ENCODE measurements at places on chromosomes 4 and X.

GRCh38 chrX:118630848-118631247, 96.6 kb upstream of the IL13RA1 start:
- DNase-seq = no peak

DNA sequence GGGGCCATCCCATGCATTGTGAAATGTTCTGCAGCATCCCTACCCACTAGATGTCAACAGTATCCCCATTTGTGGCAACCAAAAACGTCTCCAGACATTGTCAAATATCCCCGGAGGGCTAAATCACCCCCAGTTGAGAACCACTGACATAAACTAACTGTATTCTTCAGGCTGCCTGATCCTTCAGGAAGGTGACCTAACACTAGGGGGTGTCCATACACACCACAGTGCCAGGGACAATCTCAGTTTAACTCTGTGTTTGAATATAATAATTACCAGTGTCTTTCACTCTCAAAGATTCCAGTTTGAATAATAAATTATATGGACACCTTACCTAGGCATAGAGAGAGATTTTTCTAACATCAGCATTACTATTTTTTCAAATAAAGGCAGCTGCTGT, 6.4 kb downstream of the ACE2 start:
- no peak for DNase-seq

GRCh38 chr4:165502916-165503907, 124.4 kb downstream of the CPE start:
- no peak for DNase-seq

- DNase-seq = no peak
Measured at GRCh38 chr4:125714845-125715244, 400.1 kb downstream of the FAT4 start.

- DNase-seq = no peak
Measured at GRCh38 chrX:43898406-43899035, 16.3 kb upstream of the MAOB start.

DNA sequence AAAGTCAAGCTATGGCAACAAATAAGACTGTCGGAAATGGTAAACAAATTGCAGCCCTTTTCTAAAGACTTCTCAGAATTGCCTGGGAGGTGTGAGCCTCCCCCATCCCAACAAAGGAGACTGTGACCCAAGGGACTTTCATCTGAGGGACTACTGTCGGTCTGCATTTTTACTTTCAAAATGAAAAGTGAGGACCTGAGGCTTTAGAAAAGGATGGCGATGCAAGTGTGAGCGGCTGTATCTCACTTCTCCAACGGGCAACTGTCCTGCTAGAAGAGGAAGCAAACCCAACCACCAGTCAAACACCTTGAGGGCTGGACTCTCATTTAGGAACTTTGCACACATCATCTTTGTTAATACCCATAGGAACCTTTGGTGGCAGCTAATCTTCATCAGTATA, 62.6 kb upstream of the CLNK start:
- no peak for DNase-seq

DNA sequence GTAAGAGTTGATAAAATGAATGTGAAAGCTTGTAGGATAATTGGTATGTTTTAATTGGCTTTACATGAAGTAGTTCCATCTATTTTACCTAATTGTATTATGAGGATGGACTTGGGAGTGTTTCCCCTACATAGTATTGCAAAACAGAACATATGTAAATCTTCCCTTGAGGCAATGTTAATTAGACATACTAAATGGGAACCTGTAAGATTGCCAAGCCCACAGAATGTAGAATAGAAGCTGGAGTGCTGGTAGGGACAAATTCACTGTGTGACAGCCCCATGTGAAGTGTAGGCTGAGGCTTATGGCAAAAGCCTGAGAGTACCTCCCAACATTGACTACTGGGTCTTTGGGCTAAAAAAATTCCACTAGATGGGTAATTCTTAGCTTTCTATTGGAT, 615.0 kb upstream of the AMOT start:
- DNase-seq = no peak

DNA sequence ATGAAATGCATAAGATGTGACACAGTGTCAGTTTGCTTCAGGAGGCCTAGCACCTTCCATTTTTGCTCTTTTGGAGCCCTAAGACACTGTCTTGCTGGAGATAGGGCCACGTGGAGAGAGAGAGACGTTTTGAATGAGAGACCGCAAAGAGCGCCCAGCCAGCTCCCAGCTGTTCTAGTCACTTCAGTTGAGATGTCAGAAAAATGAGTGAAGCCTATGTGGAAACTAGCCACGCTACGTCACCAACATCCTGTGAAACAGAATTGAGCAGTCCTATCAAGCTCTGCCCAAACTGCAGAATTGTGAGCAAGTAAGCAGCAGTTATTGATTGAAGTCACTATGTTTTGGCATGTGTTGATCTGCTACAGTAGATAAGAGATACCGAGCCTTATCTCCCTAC, 13.1 kb downstream of the GPR82 start:
- no peak for DNase-seq

- DNase-seq = no peak
Measured at GRCh38 chrX:141609111-141609510, 19.6 kb downstream of the SPANXA2 start.

DNA sequence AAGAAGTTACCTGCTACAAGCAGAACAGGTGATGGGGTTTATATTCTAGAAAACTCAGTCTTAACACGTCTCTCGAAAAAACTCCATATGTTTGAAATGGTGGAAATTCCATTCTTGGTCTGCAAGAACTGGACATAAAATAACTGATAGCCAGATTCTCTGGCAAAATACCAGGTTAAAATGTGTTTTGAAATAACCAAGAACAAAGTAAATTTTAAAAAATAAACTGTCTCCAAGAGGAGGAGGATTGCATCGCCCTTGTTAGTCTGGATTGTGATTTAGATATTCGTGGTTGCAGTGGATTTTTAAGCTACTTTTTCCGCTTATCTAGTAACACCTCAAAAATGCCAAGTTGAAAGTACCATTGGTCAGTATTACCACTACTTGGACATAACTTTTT, 40.8 kb downstream of the CENPU start:
- DNase-seq = no peak

- DNase-seq = no peak
Measured at GRCh38 chr4:10106421-10107039, 10.1 kb downstream of the WDR1 start.

GRCh38 chr4:183906739-183907651, 1.9 kb downstream of the STOX2 start:
- no peak for DNase-seq

- no peak for DNase-seq
Measured at GRCh38 chrX:137823257-137823656, 257.3 kb downstream of the ZIC3 start.

- no peak for DNase-seq
Measured at GRCh38 chr4:130197946-130198345, 1102.0 kb downstream of the C4orf33 start.

DNA sequence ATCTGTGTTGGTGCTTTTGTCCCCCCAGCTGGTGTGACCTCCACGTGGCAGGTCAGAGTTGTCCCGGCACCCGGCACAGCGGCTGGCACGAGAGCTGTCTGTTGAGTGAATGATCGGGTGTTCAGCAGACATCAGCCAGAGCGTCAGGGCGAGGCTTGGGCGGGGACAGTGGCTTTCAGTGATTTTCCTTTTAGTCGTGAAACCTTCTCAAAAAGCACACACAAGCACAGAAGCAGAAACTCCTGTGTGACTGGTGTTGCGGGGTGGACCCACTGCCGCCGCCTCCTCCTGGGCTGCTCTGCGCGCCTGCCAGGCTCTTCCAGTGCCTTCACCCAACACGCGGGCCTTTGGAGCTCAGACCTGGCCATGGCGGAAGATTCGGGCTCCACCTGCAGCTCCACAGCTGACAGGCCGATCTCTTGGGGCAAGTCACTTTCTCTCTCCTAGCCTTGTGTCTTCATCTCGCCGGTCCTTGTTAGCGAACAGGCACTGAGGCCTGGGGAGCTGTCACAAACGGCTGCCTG, 51.4 kb upstream of the HGFAC start:
- DNase-seq = no peak

DNA sequence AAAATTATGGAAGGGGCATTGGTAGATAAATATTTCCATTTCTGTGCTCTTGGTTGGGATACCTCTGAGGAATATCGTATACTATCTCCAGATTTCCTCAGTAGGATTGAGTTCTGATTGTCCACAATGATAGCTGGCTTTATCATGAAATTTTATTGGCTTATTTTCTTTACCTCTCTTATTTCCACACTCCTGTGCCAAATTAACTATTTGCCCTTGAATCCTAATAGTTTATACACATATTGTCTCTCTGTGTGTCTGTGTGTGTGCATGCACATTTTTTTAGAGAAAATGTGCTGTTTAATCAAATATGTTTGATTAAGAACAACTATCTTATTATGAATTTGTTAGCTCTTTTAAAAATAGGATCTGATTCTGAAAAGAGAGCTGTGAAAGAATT, 271.6 kb downstream of the DTHD1 start:
- DNase-seq = no peak

GRCh38 chr4:38453253-38453881, 210.6 kb upstream of the KLF3 start:
- DNase-seq = no peak

- no peak for DNase-seq
Measured at GRCh38 chr4:90977726-90978125, 850.5 kb downstream of the CCSER1 start.

GRCh38 chr4:141810712-141811375, 174.5 kb downstream of the IL15 start:
- no peak for DNase-seq

- no peak for DNase-seq
Measured at GRCh38 chr4:150769845-150770244, 187.9 kb downstream of the MAB21L2 start.
